ENCODE measurements at places on chromosomes 7 and 10. TPM values are rescaled to one million over a fixed set of nuclear protein-coding genes. Genes with fewer than 3 reads are reported as not detected.

DNA sequence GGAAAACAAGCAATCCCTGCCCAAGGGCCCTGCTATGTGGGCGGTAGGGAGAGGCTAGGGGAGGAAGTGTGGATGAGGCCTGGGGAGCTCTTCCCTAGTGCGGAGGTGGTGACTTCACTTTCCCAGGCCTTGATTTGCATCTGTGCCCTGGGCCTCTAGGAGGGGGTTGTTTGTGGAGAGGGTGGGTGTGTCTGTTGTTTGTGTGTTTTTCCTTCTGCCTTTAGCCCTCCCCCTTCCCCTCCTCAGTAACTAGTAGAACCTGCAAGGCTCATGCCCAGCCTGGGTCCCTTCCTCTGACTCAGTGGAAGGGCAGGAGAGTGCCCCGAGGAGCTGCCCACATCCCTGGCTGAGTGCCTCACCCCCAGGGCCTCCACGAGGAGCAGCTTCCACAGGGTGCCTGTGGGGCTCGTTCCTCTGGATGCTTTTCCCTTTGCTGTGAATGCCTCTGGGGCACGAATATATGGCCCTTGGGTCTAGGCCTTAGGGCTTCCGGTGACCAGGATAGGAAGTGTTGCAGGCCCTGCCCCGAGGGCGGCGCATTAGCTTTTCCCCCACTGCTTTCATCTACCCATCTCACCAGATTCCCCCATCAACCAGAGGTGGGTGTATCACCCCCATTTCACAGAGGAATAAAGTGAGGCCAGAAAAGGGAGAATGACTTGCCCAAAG, 89.4 kb upstream of the DUSP5 start:
- DNase-seq, result no peak

GRCh38 chr7:16935341-16935735, 53.6 kb upstream of the AGR3 start:
- no peak for DNase-seq

DNA sequence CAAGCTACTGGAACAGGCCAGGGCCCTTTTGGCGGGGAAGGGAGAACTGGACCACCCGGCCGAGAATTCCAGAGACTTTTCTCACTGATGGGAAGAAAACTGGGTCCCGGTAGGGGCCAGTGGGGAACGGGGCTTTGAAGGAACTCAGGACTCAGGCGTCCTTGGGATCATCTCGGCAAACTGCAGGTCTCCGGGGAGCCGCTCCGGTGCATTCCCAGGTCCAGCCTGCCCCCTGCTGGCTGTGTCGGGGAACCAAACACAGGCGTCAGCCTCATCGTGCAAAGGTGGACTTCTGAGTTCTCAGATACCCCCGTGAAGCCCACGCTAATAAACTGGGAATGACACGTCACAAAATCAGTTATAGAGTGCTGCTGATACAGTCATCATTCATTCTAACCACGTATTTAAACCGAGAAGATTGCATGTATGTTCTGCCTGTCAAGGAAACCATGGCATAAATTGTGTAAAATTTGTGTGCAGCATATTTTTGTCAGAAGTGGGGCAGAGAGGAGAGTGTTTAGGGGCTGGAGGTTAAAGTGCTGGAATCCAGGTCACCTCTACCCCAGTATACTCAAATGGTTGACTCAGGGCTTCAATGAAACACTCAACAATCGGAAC, 76.1 kb upstream of the CPXM2 start:
- peak; percentile 59 for DNase-seq

- DNase-seq, result no peak
Measured at GRCh38 chr10:67943917-67944316, 59.5 kb downstream of the SIRT1 start.

- DNase-seq, result no peak
Measured at GRCh38 chr10:70584909-70585544, 17.5 kb downstream of the PRF1 start.

DNA sequence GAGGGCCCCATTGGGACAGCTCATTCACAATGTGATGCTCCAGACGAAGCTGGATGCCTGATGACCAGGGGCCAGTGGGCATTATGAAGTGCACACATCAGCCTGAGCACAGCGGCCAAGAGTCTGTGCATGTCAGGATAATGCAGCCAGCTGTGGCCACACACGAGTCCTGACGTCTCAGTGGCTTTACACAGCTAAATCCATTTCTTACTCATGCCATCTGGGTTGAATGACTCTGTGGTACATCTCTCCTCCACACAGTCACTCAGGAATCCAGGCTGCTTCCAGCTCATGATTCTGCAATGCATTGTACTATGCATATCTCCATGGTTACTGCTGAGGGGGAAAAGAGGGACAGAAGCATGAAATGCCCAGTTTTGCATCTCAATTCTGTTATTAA, 123.6 kb downstream of the PRLHR start:
- DNase-seq, result no peak

GRCh38 chr10:88608780-88609179, 22.2 kb downstream of the LIPJ start:
- DNase-seq, result no peak

DNA sequence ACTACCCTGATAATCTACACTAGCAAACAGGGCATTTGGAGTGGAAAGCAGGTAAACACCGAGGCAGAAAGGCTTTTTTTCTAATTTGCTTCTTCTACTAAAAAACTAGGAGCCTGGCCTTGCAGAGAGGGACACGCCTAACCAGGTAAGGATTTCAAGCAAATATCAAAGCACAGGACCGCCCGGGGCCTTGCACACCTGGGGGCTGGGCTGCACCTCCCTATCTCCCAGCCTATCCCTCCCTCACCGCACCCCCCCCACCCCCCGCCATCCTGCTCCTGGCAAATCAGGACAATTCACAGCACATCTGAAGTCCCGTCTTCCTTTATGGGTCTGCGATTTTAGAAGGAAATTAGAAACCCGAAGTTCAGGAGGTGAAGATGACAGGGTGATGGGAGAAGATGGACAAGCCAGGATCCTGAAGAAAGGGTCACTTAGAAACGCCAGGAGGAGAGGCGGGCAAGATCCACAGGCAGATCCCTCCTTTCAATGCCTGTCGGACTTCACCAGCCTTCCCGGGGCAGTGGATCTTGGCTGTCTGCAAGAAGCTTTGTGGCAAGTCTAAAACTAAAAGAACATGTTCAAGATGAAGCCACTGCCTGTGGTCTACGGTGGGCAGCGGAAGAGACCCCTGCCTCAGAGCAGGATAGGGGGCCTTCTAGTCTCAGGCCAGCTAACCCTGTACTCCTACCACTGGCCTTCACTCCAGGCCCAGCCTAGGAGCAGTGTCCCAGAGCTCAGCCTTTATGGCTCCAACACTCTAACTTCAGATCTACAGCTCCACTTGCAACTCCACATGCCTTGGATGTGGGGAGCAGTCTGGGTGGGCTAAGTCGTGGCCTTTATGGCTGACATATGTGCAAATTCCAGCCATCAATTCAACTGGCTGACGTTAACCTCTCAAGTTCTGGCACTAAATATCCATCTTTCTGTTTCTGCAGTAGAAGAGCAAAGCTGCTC, 43.9 kb downstream of the TNS3 start:
- no peak for DNase-seq

DNA sequence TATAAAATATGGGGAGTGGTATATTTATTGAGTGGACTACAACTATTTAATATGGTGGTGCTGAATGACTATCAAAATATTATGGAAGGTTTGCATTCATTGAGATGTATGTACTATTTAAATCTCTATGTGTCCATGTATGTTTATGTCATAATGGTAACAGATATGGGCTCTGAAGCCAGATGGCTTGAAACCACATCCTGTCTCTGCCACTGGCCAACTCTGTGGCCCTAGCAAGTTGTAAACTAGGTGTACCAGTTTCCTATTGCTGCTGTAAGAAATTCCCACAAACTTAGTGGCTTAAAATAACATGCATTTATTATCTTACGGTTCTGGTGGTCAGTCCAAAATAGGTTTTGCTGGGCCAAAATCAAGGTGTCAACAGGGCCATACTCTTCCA, 198.1 kb upstream of the NFE2L3 start:
- no peak for DNase-seq

DNA sequence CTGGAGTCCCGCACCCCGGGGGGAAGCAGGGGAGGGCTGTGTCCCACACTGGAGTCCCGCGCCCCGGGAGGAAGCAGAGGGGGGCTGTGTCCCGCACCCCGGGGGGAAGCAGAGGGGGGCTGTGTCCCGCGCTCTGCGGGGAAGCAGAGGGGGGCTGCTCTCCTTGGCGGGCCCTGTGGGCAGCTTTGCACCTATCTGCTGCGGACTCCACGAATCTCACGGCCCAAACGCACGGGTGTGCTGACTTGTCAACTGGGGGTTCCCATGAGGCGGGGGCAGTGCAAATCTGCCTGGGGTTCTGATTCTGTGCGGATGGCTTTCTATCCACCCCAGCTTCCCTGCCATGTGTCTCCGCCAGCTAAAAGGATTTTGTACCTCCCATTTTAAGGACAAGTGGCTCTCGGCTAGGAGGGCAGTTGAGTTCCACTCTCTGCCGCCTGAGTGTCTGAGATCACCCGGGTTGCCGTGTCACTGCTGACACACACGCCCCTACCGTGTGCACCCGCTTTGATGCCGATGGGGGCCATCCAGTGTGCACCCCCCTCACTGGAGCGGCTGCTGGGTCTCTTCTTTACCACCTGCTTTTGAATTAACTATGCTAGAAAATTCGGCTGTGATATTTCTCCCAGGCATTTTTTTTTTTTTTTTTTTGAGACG, 20.5 kb downstream of the GPER1 start:
- DNase-seq, result no peak

GRCh38 chr10:44723082-44723481, 188.1 kb upstream of the TMEM72 start:
- DNase-seq, result no peak

DNA sequence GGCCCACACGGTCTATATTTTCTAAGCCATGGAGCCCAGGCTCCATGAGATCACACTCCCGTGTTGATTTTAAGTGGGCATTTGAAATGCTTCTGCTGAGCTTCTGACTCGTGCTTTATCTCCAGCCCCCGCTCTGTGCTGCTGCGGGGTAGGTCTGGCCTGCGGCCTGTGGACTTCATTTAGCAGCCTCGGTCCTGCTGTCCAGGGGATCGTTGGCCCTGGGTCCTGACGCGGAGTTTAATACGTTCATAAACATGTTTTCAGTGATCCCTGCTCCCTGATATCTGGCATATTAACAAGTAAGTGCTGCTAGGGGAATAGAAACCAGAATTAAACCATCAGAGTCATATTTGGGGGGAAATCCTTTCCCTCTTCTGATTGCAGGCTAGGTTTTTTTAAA, 540.3 kb upstream of the MGMT start:
- no peak for DNase-seq

- no peak for DNase-seq
Measured at GRCh38 chr10:100232101-100232500, 2.7 kb upstream of the CHUK start.

GRCh38 chr7:21472029-21472428, 44.1 kb downstream of the SP4 start:
- no peak for DNase-seq

DNA sequence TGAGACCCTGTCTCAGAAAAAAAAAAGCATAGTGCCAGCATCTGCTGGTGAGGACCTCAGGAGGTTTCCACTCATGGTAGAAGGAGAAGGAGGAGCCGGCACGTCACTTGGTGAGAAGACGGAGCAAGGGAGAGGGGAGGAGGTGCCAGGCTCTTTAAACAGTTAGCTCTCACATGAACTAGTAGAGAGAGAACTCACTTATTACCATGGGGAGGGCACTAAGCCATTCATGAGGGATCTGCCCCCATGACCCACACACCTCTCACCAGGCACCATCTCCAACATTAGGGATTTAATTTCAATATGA, 62.9 kb upstream of the VKORC1L1 start:
- DNase-seq, result no peak

DNA sequence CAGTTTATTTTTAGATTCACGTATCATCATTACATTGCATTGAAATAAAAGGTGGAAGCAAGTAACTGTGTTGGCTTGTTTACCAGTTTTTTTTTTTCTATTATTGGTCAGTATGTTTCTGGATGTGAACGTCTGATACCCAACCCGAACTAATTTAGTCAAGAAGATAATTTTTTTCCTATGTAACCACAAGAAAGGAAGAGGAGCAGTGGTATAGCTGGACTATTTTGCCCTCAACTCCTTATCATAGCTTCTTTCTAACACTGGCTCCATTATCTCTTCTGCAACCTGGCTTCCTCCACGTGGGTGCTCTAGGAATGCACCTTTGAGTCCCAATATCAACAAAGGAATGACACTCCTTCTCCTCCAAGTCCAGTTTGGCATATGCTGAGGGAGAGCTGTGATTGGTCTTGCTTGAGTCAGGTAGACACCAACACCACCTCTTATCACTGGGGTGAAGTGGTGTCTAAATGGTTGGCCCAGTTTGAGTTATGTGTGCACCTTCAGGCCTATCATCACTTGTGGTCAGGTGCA, 29.4 kb downstream of the OR9A2 start:
- no peak for DNase-seq

- DNase-seq, result no peak
Measured at GRCh38 chr7:123548406-123548805, 9.2 kb downstream of the NDUFA5 start.

DNA sequence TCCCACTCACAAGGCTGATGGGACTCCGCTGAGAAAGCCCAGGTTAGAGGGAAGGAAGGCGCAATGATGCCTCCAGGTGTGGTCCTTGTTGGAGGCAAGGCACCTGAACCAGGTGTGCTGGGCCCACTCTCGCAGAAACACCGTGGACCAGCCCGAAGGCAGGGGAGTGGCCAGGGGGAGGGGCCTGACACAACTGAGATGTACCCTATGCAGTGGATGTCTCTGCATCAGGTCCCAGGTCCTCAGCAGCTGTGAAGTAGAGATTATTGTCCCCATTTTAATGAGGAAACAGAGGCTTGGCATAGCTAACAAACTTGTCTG, 32.0 kb downstream of the GBX1 start:
- DNase-seq, result no peak

DNA sequence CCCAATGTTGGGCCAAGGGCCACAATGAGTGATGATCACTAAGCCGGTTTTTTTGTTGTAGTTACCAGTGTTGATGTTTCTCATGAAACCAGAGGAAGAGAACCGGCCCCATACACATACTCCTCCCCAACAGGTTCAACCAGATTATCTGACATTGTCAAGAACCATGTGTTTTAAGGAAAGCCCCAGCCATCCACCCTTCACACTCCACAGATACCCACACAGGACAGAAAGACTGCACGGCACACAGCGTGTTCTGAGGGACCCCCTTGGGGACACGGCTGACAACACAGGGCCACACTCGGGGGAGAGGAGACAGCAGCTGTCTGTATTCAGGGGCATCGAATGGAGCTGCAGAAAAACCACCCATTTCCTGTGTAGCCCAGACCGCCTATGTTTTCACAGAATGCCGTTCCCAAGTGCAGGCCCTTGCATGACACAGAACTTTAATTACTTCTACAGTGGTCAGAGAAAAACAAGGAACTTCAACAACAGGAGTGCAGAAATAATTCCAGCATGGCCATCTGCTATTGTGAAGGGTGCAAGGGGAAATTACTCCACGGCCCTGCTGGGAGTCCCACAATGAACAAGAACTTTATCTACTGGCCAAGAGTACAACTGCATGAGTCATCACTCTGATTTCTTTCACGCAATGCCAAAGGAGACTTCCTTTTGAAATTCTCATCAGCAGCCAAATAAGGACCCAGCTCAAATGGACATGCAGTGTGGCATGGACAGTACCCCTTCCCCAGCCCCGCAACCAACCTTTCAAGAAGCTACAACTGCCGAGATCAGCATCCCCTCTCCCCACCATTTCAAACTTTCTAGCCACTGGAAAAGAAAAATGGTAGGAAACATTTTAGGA, 2.3 kb downstream of the KLF6 start:
- peak; percentile 45 for DNase-seq

Gene DENND2A
- total RNA-seq, result not detected

Gene ZNF37A
- 19.2 TPM for total RNA-seq

Gene AFAP1L2
- total RNA-seq, result 3.2 TPM

Gene SPRN
- not detected for total RNA-seq

Gene SMIM30
- total RNA-seq, result 51.4 TPM

Gene RSBN1L
- total RNA-seq, result 21.7 TPM

Gene CPA1
- total RNA-seq, result not detected

Gene MMD2
- total RNA-seq, result not detected

Gene STYXL1
- total RNA-seq, result 30.4 TPM

All from activated naive CD8-positive, alpha-beta T cell treated with anti-CD3 and anti-CD28 coated beads for 36 hours (primary cell).